Spinal cord (tissue), 10 donors: ENCODE measurements at places on chromosomes 6 and 20. TPM values are rescaled to one million over a fixed set of nuclear protein-coding genes. Genes with fewer than 3 reads are reported as not detected.

PKIG gene
- 64.9 TPM for polyA plus RNA-seq

SLC22A23 gene
- polyA plus RNA-seq = 51.9 TPM

LPA gene
- polyA plus RNA-seq = 1.5 TPM

NINL gene
- 50.6 TPM for polyA plus RNA-seq

C6orf89 gene
- 52.6 TPM for polyA plus RNA-seq

KCNK16 gene
- polyA plus RNA-seq = not detected

IL17F gene
- not detected for polyA plus RNA-seq

MCHR2 gene
- 0.24 TPM for polyA plus RNA-seq

SEC63 gene
- 79.5 TPM for polyA plus RNA-seq

FITM2 gene
- 14.1 TPM for polyA plus RNA-seq

FILIP1 gene
- 2.6 TPM for polyA plus RNA-seq

HMGN3 gene
- 212 TPM for polyA plus RNA-seq

PRL gene
- 1.1 TPM for polyA plus RNA-seq

BAK1 gene
- polyA plus RNA-seq = 15.3 TPM

BTN1A1 gene
- polyA plus RNA-seq = 0.08 TPM

BACH2 gene
- polyA plus RNA-seq = 13.0 TPM

VWA7 gene
- polyA plus RNA-seq = 4.0 TPM

SOX18 gene
- polyA plus RNA-seq = 12.3 TPM

RPS10 gene
- 803 TPM for polyA plus RNA-seq

OR2B6 gene
- polyA plus RNA-seq = not detected

SIRPD gene
- polyA plus RNA-seq = not detected

MRPS10 gene
- polyA plus RNA-seq = 30.4 TPM

DEFB124 gene
- 0.53 TPM for polyA plus RNA-seq
